ENCODE measurements at places on chromosomes 11 and 22.
A peak's percentile ranks its signal among the peaks of the same experiment; 100 is the strongest.

- no peak for DNase-seq
These were observed 2.5 kb downstream of the BDNF start for GRCh38 chr11:27697679-27698275.

- no peak for DNase-seq
These were observed 97.8 kb downstream of the ME3 start for GRCh38 chr11:86574493-86575207.

- DNase-seq: no peak
These were observed 243.5 kb downstream of the SBF2 start for GRCh38 chr11:10050561-10050960.

- DNase-seq: no peak
These were observed 16.2 kb upstream of the PVALB start for GRCh38 chr22:36833073-36833472.

- DNase-seq: no peak
These were observed 76.8 kb downstream of the JAM3 start for GRCh38 chr11:134145715-134146114.

DNA sequence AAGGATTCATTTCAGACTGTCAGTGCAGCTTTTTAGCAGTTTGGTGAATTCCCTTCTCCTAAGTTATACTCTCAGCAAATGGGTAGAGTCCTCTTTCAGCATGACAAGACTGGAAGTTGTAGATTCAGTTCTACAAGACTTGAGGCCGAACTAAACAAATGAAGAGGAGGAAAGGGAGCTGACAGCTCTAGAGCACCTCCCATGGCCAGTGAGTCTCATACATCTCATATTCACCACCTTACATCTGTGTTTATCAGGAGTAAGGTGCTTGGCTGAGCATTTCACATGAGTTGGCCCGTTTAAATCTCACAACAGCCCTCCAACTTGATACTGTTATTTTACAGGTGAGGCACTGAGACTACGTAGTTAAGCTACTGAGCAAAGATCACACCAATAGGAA, 30.4 kb downstream of the SEZ6L start:
- DNase-seq: no peak

- no peak for DNase-seq
These were observed 16.3 kb downstream of the TSPAN32 start for GRCh38 chr11:2318123-2318522.

- DNase-seq: no peak
These were observed 709.7 kb downstream of the NTM start for GRCh38 chr11:132080127-132080526.

DNA sequence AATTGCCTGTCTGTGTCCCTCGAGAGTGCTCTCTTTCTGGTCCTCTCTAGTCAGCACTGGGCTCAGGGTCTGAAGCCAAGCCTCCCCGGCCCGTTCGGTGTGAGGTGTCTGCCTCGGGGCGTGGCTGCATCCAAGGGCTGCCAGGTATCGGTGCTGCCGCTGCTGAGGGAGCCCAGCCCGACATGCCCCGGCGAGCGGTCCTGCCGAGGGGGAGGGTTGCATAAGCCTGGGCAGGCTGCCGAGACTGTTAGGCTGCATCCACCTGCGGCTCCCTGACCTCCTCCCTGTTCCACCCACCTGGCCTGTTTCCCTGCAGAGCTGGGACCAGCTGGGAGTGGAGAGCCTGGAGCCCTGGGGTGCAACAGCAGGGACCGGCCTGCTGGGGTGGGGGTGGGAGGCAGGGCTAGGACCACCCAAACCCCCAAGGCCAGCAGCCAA, 6.3 kb downstream of the OVOL1 start:
- peak; percentile 85 for DNase-seq

DNA sequence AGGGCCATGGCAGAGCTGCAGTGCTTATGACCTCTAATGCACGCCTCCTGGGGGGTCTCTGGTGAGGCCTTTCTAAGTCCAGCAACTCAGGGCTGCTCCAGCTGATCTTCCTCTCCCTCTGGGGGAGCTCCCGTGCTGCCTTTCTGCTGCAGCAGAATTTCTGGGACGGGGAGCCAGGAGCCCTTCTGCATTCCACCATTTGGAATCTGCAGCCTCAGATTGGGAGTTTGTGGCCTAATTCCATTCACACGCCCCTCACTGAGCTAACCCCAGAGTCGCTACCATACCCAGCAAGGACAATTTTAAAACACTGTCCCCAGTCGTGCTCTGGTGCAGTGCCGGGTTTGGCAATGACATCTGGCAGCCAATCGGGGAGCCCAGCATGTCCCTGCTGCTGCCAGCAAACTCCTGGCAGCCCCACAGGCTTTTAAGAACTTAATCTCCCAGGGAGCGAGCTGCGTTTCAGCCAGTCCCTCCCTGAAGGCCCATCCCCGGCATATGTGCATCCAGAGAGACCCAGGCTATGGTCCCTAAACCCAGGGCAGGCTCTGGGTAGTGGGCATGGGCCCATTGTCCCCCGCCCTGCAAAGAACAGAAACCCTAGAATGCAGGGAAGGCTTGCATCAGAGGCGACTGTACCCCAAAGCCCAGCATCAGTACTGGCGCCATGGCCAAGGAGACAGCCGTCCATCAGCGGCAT, 4.7 kb downstream of the SHANK2 start:
- DNase-seq: no peak

GRCh38 chr11:77590194-77590782, 535 bp downstream of the AQP11 start:
- no peak for DNase-seq

GRCh38 chr11:73551677-73552076, 46.2 kb downstream of the FAM168A start:
- no peak for DNase-seq

- DNase-seq: peak; percentile 37
These were observed 450.4 kb downstream of the MIAT start for GRCh38 chr22:27107824-27108223.

DNA sequence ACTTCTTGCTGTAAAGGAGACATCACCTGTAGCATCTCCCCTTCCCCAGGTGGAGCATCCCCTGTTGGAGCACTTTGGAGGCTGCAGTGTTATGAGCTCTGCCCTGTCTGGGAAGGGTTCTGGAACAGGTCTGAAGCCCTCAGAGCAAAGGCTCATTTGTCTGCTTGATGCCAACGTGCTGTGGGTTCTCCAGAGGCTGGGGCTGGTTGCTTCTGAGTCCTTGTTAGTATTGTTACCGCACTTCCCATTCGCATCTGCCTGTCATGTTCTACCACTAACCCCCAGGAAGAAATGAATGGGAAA, 73.1 kb downstream of the PACS1 start:
- DNase-seq: no peak

DNA sequence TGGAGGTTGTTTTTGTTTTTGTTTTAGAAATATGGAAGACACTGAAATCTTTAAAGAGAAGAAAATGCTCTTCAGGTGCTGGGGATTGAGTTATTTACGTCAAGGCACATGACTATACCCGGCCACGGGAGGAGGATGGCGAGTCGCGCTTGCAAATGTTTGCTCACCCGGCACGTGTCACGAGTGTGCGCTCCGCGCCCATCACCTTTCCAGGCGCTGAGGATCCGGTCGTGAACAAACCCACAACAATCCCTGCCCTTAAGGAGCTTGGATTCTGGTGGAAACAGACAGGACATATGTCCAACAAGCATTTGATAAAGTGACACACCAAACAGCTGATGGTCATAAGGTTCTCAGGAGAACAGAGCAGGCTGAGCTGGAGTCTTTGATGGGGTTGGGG, 715.5 kb downstream of the BRD1 start:
- DNase-seq: no peak

DNA sequence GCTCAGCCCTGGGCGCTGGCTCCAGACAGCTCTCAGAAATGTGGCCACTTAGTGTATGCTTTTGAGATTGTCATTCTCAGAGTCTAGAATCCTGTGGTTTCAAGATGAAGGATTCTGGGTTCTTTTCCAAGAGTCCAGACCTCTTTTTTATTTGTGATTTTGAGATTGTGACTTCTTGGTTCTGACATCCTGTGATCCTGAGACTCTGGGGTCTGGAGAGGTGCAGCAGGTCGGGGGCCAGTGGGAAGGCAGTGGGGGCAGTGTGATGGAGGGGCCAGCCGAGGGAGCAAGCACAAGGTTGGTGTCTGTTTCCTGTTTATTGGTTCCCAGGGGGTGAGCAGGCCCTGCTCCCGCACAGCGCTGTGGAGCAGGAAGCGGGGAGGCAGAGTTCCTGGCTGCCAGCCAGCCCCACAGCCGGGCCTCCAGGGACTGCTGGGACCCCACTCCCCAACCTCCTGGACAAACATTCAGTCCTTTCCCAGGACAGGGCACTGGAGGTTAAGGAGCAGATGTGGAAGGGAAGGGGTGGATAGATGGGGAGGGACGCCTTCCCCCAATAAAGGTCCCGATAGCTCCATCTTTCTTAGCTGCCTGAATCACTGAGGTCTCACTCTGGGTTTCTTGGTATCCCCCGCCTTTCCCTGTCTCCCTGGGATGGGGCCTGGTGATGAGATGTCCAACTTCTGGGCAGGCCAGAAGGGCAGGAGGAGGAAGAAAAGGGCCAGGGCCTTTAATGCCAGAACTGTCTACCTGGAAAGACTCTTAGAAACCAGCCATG, 13.7 kb downstream of the ARHGEF17 start:
- peak; percentile 25 for DNase-seq

- peak; percentile 42 for DNase-seq
These were observed 88.5 kb downstream of the MYEOV start for GRCh38 chr11:69382131-69383128.

DNA sequence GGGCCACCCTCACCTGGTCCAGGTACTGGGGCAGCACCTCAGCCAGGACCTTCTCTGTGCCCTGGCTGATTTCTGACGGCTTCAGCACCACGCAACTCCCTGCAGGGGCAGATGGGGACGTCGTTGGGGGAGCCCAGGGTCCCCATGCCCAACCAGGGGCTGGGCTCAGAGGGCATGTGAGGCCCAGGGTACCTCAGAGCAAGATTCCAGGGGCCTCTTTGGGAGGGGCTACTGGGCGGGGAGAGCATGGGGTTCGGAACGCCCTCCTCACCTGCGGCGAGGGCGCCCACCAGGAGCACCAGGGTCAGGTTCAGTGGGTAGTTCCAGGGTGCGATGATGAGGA, 8.1 kb downstream of the ALDH3B2 start:
- DNase-seq: no peak
